ENCODE measurements at places on chromosomes 1 and 21.

DNA sequence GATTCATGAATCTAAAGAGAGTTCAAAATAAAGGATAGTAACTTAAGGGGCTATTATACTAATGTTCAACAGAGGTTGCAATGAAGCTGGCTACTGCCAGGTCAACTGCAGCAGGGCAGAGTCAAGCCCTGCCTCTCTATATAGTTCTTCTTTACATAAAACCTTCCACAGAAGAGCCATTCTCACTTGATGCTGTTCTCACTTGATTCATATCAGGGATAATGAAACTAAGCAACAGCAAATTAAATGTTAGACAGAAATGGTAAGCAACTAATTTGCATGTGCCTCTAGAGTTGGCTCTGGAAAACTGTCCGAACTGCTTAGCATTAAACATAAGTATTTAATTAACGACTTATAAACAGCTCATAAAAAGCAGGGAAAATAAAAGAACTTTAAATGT, 17.4 kb downstream of the CCSAP start:
- DNase-seq: no peak

GRCh38 chr1:201760516-201760915, 68.4 kb upstream of the IPO9 start:
- no peak for DNase-seq

GRCh38 chr21:26652854-26653253, 79.8 kb upstream of the CYYR1 start:
- DNase-seq: no peak

- DNase-seq: no peak
Measured at GRCh38 chr1:244054924-244055263, 3.8 kb downstream of the ZBTB18 start.
